Activated CD4-positive, alpha-beta T cell treated with anti-CD3 and anti-CD28 coated beads for 24 hours (primary cell): ENCODE measurements at places on chromosomes 2 and 18.

- no peak for DNase-seq
These were observed 585.6 kb upstream of the DSEL start for GRCh38 chr18:68102117-68102516.

DNA sequence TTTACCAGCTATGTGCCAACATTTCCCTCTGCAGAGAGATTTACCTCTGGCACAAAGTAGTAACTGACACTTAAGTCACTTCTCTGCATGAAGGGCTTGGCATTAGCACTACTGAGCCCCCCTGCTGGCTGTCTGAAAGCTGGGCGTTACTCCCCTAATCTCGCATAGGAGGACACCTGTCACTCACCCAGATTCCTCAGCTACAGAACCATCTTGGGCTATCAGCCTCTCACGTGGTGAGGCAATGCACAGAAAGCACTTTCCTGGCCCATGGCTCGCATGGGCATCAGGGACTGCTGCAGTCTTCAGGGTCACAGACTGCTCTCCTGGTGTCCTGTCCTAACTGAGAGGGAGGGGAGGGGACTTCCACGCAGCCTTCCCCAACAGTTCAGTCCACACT, 12.0 kb downstream of the SERPINE2 start:
- DNase-seq: no peak

DNA sequence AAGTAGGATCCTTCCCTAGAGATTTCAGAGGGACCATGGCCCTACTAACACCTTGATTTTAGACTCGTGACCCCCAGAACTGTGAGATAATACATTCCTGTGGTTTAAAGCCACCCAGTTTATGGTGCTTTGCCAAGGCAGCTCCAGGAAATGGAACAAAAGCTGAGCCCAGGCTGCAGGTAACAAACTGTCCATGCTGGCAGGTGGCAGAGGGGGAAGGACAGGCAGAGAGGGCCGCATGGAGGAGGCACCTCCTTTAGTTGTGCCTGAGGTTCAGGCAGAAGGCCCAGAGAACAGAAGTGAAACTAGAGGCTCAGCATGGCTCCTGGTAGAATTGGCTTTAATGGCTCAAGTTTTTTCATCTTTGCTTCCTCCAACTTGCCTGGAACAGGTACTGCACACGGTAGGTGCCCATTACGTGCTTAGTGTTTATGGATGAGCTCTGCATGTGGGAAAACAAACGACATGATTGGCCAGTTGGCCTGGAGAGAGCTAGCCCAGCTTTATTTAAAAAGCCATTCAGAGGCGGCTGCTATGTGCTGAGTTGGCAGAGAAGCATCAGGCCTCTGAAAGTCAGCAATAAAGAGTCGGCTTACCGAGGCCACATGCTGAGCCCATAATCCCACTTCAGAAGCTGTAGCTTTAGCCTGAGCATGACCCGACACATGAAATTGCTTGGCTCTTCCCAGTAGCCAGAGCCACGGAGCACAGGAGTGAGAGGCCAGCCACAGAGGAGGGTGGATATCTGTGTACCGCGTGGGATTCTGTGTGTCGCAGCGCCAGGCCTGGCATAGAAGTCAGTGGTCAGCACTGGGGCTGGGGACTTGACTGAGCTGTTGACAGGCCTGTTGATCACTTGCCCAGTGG, 36.5 kb downstream of the HS1BP3 start:
- DNase-seq: no peak

GRCh38 chr2:25297738-25298137, 44.0 kb downstream of the DNMT3A start:
- DNase-seq: no peak

DNA sequence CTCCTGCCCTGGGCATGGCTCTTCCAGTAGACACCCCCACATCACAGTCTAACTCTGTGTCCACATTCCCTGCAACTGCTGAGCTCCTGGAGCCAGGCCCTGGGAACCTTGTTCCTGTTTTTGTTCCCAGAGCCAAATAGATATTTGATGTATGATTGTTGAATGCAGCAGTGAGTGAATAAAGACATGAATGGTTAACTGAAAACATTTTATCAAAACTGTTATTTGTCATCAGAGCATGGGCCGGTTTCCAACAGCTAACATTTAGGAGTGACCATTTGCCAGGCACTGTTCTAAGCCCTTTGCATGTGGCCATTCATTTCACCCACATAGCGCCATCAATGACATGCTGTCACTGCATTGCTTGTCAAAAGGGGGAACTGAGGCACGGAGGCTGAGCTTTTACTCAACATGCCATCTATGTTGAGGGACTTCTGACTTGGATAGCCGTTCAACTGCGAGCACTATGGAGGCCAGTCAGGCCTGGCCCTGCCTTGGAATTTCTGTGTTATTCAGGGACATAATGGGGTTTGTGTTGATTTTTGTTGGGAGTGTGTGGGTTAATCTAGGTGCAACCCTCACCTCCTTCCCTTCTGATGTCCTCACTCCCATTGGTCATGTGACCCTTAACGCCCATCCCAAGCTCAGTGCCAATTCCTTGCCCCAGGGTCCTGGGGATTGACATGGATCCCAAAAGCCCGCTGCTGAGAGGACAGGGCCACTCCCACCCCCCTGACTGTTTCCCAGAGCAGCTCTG, 12.6 kb downstream of the IL1R1 start:
- DNase-seq: no peak

GRCh38 chr2:133197156-133197555, 371.1 kb downstream of the NCKAP5 start:
- no peak for DNase-seq

- DNase-seq: no peak
These were observed 168.9 kb downstream of the ANTXR1 start for GRCh38 chr2:69181806-69182427.
